ENCODE measurements at places on chromosomes 5 and 9.

GRCh38 chr5:124162767-124163532, 583.5 kb downstream of the ZNF608 start:
- no peak for DNase-seq

- no peak for DNase-seq
Observed at GRCh38 chr9:74821636-74822035, 66.1 kb downstream of the TRPM6 start.

GRCh38 chr9:136233411-136233810, 12.2 kb downstream of the QSOX2 start:
- DNase-seq, result no peak

DNA sequence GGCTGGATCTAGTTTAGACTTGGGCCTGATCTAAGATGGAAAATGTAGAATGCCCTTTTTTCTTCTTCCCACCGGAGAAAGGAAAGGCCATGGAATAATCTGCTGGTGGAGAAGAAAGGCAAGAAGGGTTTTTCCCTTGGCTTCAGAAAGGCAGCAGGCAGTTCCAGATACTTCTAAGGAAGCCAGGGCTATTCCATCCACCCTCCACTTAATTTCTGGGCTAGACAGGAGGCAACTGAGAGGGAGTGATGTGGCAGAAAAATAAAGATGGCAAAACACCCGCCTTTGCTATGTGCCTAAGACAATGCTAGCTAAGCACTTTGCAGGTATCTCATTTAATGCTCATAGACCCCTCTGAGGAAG, 9.9 kb downstream of the MYOZ3 start:
- no peak for DNase-seq

GRCh38 chr5:158814521-158814920, 285.2 kb downstream of the EBF1 start:
- DNase-seq, result no peak

- DNase-seq, result no peak
Observed at GRCh38 chr9:132965478-132965877, 13.0 kb upstream of the GFI1B start.

DNA sequence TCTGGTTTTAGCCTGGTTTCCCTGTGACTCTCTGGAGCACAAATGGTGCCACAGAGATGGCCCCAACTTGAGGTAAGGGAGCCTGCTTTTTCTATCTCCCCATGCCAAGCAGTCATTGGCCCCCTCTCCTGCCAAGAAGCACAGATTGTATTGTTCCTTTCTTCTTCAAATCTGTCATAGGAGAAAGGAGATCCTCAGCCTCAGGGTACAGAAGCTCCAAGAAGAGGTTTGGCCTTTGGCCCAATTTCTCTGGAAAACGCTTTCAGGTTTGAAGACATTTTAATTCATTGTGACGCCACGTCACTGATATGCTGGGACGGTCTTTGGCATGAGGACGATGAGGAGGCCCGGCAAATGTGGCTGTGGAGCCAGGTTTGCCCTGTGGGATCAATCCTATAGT, 29.2 kb upstream of the PANK3 start:
- no peak for DNase-seq

- no peak for DNase-seq
Observed at GRCh38 chr9:110745676-110746075, 77.1 kb downstream of the MUSK start.

DNA sequence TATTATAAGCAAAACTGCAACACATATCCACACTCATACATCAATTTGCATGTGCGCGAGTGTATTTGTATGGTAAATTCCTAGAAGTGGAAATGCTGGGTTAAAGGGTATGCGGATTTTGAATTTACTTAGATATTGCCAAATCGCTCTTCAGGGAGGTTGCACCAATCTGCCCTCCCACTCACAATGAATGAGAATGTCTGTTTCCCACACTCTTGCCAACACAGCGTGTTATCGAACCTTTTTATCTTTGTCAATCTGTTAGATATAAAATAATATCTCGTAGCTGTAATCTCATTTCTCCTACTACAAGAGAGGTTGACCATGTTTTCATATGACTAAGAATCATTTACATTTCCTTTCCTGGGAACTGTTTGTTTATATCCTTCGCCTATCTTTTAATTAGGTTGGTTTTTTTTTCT, 35.7 kb downstream of the LHX2 start:
- DNase-seq, result no peak

GRCh38 chr5:3601911-3602782, 6.5 kb downstream of the IRX1 start:
- DNase-seq, result no peak

GRCh38 chr5:138370537-138370936, 18.1 kb downstream of the KDM3B start:
- no peak for DNase-seq

GRCh38 chr9:125845271-125845808, 98.2 kb downstream of the PBX3 start:
- DNase-seq, result no peak

GRCh38 chr9:121640076-121640475, 11.4 kb upstream of the DAB2IP start:
- no peak for DNase-seq

- peak; percentile 40 for DNase-seq
Observed at GRCh38 chr9:121285835-121286687, 18.1 kb downstream of the GSN start.

DNA sequence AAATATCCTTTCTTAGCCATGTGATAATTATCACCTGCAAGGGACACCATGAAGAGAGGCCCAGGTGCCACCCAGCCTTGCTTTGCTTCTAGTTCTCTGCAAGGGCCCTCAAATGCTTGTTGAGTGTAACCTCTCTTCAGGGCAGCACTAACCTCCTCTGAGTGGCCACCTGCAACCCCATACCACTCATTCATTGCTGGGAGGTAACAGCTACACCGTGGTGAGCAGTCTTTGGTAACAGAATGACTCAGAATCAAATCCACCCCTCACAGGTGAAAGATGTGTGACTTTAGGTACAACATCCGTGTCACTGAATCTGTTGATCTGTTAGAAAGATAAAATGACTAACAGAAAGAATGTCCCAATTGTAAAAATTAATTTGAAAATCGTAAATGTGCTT, 365.1 kb upstream of the TRPC7 start:
- DNase-seq, result no peak

- no peak for DNase-seq
Observed at GRCh38 chr9:4600368-4600767, 61.7 kb upstream of the PLPP6 start.

- no peak for DNase-seq
Observed at GRCh38 chr5:5387777-5388176, 34.7 kb upstream of the ICE1 start.

DNA sequence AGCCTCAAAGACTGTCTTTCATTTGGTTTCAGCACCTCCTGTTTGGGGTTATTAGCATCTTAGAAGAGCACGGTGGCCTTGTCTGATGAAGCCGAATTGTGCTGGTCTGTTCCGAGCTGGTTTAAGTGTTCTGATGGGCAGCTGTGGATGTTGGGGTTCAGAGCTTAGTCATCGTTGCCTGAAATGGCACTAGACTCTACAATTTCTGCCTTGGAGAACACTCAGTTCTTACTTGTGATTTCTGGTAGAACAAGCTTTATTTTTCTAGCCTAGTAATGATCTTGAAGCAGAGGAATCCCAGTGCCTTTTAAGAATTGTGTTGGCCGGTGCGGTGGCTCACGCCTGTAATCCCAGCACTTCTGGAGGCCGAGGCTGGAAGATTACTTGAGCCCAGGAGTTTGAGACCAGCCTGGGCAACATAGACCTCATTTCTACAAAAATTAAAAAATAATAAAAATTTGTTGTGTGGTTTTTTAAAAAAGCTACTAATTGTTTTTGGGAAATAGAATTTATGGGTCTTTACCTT, 7.8 kb downstream of the FBXW5 start:
- no peak for DNase-seq

DNA sequence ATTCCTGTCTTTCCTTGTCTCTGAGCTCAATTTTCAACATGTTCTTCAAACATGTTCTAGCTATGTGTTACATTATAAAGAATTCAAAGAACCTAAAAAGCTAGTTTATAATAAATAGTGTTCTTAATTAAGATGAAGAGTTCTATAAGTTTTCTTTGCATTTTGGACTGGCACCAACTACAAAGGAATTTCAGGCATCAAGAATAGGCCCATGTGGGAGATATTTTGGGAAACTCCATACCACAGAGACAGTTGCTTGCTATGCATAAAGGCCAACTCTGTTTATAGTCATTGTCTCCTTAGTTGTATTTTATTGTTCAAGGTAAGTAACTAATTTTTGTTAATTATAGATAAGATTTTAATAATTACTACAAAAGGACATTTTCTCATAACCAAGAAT, 4.5 kb downstream of the SLF1 start:
- no peak for DNase-seq

DNA sequence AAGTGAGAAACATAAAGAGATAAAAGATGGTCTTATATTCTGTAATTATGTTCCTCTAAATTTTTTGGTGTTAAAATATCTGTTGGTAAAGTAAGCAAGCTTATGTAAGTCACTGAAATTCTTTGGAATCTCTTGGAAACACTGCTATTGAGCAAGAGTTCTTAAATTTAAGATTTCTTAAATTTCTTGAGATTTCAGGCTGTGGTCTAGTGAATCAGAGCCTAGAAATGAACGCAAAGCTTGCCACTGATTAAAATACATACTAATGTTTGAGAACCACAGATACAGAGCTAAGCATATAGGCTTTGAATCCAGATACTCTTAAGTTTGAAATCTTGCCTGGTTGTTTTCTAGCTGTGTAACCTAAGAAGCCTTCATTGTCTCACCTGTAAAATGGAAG, 133.4 kb downstream of the TRPM3 start:
- no peak for DNase-seq

- DNase-seq, result no peak
Observed at GRCh38 chr9:18684593-18685317, 210.8 kb downstream of the ADAMTSL1 start.

- no peak for DNase-seq
Observed at GRCh38 chr9:125008599-125008998, 67.7 kb upstream of the GOLGA1 start.

DNA sequence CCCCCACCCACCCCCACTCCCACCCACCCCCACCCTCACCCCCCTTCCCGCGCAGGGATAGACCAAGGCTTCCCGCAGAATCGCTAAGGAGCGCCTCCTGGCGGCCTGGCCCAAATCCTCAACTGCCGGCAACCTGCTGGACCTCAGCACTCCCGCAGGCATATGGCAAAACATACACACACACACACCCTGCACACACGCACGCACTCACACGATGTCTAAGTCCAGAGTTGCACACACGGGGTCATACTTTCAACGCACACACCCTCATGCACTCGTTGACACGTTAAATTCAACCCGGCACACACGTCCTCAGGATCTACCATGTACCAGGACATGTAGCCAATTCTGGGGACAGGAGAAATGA, 1.7 kb downstream of the CPLX2 start:
- no peak for DNase-seq

DNA sequence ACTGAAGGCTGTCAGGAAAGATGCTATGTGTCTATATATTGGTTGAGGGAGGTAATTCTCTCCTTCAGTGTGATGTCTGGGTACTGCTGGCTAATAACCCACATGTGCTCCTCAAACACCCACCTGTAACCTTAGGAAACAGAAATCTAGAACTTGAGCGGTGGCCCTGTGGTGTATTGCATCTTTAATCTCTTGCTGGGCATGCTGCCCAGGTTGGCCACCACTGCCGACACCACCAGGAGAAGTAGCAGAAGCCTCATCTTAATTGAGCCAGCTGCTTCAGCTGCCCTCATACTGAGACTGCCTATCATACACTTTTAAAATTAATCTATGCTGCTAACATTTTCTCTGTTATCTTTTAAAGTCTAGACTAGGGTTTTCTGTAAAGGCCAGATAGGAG, 103.5 kb upstream of the C5orf63 start:
- no peak for DNase-seq

DNA sequence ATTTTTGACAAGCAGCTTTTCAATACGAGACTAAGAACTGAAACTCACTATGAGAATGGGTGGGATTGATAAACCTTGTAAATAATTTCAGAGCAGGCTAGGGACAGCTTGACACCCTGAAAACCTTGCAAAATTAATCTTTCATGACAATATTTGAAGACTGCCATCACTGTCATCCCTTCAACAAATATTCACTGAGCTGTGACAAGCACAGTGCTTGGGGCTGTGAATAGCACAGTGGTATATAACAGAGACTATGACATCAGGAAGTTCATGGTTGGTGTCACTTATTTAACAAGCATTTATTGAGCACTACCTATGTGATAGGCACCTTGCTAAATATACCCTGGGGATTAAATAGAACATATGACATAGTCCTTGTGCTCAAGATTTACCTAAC, 741.0 kb upstream of the RIOK2 start:
- no peak for DNase-seq

DNA sequence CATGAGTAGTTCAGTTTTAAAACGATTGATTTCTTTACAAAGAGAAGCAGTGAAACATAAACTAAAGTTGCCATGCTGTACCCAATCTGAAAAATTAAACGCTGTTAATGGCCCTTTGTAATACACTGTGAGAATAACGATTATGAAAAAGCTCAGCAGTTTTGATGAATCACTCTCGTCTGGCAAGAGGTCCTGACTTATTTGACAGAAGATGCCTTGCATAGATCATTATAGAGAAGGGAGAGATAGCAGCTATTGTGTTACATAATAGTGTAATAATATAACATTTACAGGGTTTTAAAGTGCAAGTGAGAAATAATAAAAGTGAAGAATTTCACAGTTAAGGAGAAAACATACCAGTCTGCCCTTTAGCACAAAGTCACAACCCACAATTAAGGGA, 361.5 kb upstream of the CDH10 start:
- no peak for DNase-seq

- no peak for DNase-seq
Observed at GRCh38 chr5:37808945-37809344, 30.9 kb downstream of the GDNF start.

- DNase-seq, result no peak
Observed at GRCh38 chr9:99488131-99489059, 266.3 kb downstream of the SEC61B start.

- DNase-seq, result no peak
Observed at GRCh38 chr5:35538198-35538931, 79.3 kb upstream of the SPEF2 start.

DNA sequence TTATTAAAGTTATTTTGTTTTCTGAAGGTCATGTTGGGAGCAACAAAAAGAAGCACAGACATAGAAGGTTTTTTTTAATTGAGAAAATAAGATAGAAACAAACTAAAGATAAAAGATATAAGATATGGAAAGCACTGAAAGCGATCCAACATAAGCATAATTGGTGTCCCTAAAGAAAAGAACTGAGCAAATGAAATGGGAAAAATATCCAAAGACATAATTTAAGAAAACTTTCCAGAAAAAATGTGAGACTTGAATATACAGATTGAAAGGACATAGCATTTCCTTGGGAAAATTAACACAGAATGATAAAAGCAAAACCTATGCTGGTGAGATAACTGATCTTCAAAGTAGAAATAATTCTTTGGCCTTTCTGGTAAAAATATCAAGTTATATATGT, 289.3 kb downstream of the KIAA0825 start:
- no peak for DNase-seq

GRCh38 chr5:162323466-162323865, 255.9 kb downstream of the GABRG2 start:
- DNase-seq, result no peak

GRCh38 chr5:67552773-67553172, 356.2 kb upstream of the CD180 start:
- no peak for DNase-seq
